ENCODE measurements at places on chromosomes 12 and 14.

GRCh38 chr12:28258998-28259397, 68.7 kb downstream of the CCDC91 start:
- no peak for DNase-seq

DNA sequence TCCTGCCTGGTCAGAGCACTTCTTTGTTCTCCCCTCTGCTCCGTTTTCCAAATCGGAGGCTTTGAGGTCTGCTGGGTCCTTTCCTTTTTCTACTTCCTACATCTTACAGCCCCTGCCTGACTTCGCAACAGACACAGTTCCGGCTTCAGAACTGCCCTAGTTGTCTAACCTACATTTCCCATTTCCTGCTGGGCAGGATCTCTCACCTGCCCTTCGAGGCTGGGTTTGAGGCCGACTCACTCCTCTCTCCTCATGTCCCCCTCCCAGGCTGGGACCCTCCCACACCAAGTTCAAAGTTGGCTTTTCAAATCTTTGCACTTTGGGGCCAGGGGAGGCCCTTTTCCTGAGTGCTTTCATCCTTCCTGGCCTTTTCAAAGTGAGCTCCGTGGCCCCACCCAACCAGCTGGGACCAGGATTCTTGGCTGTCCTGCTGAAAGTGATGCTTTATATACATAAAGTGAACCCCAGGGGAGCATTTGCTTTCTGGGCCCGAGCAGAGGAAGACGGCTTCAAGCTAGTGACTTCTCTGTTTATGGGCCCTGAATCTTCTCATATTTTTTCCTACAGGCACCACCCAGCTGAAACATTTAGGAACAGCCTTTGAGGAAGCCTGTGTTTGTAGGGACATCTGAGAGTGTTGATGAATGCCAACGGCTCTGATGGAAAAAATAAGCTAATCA, 281.0 kb upstream of the CRY1 start:
- DNase-seq: no peak

GRCh38 chr12:73374360-73374759, 1102.2 kb downstream of the TRHDE start:
- DNase-seq: no peak

GRCh38 chr12:56296295-56296694, 3.8 kb downstream of the CS start:
- DNase-seq: no peak
